ENCODE measurements at places on chromosomes 16 and 17.

GRCh38 chr17:45293413-45294211, 23.2 kb downstream of the MAP3K14 start:
- no peak for DNase-seq

- DNase-seq = no peak
These were observed 6.2 kb downstream of the ACSM5 start for GRCh38 chr16:20415541-20415940.

DNA sequence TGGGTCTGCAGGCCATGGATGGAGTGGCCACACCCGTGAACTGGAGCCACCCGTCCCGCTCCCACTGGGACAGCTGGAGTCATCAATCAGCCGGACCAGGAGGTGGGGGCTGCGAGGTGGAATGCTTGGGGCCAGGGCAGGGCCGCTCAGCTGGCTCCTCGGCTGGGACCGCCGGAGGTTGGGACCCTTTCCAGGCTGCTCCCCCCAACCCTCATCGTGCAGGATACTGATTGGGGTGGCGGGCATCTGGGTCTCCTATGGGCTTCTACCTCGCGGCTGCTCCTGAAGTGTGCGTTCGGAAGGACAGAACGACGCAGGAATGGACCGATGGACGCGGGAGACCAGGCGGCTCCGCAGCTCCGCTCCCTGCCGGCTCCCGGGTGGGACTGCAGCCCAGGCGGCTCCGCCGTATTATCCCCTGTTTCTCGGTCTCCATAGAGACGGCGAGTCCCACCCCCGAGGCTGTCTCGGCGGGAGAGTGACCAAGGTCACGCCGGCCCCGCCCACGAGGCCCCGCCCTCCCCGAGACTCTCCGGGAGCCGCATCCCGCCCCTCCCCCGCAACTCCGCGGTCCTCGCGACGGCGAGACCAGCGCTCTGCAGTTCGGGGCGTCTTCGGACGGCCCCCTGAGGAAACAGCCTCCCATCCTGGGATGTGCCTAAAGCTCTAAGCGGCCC, at the start of gene TPPP3:
TPPP3 (minus strand) TSS at position 388 of the 677 bp plus-strand sequence. CDS start 2,387 bp downstream, outside the sequence.
- DNase-seq = peak; percentile 59

DNA sequence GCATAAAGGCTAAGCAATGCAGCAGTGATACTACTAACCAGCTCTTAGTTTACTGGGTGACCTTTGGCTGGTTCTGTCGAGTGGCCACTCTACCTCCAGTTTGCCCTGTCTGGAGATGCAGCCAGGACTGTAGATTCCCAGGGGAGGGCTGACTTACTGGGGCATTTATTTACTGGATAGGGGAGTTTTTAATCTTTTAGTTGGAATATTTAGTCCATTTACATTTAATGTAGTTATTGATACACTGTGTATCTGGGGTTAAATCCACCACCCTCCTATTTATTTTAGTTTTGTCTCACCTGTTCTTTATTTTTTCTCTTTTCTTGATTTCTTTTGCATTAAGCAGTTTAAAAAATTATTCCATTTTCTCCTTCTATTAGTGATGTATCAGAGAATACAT, 112.9 kb downstream of the RPTOR start:
- no peak for DNase-seq

- DNase-seq = no peak
These were observed 18.4 kb upstream of the UBE2I start for GRCh38 chr16:1290860-1291575.

DNA sequence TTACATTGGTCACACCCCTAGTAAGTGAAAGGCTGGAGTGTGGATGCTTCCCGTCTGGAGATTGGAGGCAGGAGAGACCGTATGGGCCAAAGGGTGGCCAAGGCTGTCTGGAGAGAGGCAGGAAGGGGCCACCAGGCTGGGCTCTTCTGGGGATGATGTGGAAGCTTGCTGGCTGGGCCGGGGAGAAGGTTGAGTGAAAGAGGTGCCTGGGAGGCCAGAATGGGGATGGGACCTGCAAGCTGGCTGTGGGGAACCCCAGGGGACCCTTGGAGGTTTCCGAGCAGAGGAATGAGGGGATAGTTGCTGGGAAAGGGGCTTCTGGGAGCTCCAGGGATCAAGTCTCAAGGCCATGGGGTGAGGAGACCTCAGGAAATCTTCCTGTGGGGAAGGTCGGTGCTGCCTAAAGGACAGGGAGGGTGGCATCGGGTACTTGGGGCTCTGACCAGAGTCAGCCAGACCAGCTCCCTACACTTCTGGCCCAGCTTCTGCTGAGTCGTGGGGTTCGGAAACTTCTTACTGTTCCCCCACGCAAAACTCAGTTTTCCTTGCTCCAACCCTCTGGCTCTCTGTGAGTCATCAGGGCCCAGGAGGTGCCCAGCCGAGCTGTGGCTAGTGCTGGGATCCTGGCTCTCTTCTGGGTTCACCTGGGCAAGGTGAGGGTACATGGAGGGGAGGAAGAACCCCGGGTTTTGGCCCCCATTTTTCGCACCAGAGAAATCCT, 3.1 kb downstream of the MRC2 start:
- no peak for DNase-seq

GRCh38 chr16:3503523-3503922, 2.7 kb downstream of the CLUAP1 start:
- DNase-seq = peak; percentile 81

GRCh38 chr16:73871088-73871733, 425.4 kb upstream of the PSMD7 start:
- no peak for DNase-seq

- DNase-seq = no peak
These were observed 77.4 kb downstream of the ANKFN1 start for GRCh38 chr17:56230660-56231059.

All from CD4-positive, alpha-beta T cell treated with Interferon alpha-2 for 1 hour (primary cell).